Activated T-helper 1 cell treated with Interleukin-2 at 50 U/mL for 16 hours (primary cell): ENCODE measurements at places on chromosomes 2 and 18.

DNA sequence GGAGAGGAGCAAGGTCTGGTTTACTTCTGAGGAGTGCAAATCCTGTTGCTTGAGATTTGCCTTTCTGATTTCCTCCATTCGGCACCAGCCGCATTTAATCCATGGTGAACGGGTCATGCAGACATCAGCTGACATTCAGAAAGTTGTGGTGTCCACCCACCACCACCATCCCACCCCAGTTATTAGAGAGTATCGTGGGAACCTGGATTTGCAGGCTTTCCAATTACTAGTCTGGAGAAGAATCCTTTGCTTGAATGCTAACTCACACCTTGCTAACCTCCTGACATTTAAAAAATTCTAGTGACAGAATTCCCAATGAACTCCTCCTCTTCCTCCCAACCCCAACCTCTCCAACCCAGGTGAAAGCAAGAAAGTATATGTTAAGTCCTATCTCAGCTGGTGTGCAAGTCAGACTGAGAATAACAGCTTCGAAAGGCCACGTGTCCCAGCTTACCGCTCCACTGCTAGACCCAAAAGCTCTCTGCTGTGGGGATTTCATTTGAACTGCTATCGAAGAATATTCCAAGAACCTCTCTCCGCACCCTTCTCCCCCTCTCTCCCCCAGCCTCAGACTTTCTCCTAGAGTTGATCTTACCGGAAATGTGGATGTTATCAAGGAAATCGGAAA, 17.7 kb downstream of the BCL11A start:
- no peak for DNase-seq

- DNase-seq = no peak
These were observed 352.0 kb downstream of the THSD7B start for GRCh38 chr2:137117385-137117784.

GRCh38 chr2:24877646-24878045, 42.4 kb downstream of the ADCY3 start:
- no peak for DNase-seq

- no peak for DNase-seq
These were observed 27.4 kb upstream of the PXDN start for GRCh38 chr2:1771626-1772280.

- no peak for DNase-seq
These were observed 362.8 kb downstream of the CBLN2 start for GRCh38 chr18:72181241-72181764.

DNA sequence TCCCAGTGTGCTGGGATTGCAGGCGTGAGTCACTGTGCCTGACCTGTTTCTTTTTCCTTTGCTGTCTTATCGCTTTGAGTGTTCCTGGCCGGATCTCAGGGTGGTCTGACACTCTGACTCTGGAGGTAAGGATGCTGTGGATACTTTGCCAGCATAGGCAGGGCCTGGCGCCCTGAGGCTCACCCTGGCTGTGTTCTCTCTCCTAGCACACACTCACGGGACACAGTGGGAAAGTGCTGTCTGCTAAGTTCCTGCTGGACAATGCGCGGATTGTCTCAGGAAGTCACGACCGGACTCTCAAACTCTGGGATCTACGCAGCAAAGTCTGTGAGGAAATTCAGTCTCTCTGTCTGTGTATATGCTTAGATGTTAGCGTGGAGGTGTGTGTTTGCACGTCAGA, 18.0 kb upstream of the SAG start:
- DNase-seq = no peak

- no peak for DNase-seq
These were observed 1004.1 kb upstream of the NRXN1 start for GRCh38 chr2:52036024-52036423.

DNA sequence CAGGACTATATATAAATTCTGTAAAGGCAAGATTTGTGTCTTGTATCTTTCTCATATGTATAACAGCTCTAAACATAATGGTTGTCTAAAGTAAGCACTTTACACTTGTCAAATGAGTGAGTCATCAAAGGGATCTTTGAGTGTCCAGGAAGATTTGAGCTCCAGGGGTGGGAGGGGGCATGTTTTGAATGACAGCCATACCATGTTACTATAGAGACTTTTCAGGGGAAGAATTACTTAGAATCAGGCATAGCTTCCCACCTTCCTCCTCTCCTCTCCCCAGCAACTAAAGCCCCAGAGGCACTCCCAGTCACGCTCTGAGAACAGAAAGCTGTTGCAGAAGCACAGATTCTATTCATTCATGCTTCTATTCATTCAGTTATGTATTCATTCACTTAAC, 65.8 kb upstream of the ALK start:
- no peak for DNase-seq

- DNase-seq = no peak
These were observed 79.3 kb upstream of the CD28 start for GRCh38 chr2:203626952-203627681.

DNA sequence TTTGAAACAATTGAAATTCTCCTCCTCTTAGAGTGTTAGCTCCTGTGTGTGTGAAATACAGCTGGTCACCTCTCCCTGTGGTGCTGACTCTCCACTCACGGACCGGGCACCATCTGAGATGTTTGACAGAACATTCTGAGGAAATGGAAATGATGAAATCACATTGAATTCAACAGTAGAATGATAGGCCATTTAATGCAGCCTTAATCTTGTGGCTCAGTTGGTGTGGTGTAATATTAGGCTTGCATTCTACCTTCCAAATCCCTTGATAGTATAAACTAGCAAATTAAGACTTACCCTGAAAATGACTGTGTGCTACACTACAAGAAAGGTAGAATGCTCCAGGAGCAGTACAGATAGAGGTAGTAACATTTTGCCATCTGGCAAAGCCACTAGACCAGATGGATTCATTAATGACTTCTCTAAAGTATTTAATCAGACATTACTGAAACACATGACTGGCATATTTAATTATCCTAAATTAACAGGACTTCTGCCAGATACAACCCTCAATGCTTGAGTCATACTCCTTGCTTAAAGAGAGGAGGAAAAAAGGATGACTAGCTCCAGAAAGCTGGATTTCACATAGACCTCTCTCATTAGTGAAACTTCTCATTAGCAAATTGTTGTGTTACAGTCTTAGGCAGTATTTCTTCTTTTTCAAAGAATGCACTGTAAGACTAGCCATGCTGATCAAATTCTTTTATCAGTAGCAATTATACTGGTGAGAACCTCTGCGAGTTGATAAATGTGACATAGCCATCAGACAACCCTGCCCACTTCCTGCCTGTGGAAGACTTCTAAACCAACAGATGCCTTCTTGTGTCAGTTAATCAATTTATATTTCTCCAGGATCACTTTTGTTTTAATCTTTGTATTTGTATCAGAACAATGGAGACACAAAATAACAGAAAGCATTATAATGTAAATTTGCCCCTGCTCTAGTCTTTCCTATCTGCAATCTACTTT, 80.6 kb downstream of the EML6 start:
- no peak for DNase-seq

DNA sequence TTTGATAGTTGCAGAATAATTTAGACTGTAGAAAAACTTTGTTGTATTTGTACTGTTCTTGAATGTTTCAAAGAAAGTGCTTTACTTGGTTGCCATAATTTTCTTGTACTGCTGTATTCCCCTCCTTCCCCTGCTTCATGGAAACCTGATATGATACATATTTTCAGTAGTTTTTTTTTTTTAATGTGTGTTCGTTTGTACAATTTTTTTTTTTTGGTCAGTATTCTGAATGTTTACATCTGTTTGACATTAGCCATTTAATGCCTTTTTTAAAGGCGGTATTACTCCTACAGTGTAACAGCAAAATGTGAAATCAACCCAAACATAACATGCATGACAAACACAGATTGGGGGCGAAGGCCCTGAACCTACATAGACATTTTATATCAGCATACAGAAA, 172.3 kb downstream of the ASXL3 start:
- DNase-seq = no peak
